ENCODE measurements at places on chromosomes 13 and 19.

GRCh38 chr13:32587811-32588170, 1.5 kb downstream of the PDS5B start:
- DNase-seq: no peak

DNA sequence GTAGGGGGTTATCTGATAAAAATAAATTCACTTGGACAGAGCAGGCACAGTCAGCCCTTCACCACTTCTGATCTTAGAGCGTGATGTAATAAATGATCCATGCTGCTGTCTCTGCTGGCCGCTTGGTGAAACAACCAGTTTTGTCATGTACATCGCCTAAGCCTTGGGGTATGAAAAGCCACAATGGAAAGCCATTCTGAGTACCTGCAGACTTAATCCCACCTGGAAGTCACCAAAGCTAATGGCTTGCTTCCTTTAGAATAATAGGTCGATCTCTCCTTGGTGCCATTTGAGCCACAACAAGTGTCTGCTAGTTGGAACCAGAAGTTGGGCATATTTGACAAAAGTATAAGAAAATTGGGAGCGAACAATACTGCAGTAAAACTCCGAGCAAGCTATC, 1649.7 kb upstream of the SPRY2 start:
- no peak for DNase-seq

DNA sequence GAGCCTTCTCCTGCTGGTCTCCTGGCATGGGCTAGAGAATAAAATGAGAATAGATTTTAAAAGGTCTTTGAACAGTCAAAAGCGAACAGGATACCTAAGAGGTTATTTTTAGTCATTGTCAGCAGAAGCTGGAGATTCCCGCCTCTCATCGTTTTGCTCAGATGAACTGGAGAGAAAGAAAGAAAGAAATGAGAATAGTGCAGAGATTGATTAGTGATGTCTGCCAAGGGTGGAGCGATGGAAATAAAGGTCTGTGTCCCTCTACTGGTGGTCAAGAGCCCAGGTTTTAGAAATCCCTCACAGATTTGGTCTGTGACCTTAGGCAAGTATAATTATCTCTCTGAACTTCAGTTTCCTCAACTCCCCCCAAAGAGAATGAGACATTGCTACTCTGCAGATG, 5.3 kb downstream of the NCAN start:
- DNase-seq: no peak

DNA sequence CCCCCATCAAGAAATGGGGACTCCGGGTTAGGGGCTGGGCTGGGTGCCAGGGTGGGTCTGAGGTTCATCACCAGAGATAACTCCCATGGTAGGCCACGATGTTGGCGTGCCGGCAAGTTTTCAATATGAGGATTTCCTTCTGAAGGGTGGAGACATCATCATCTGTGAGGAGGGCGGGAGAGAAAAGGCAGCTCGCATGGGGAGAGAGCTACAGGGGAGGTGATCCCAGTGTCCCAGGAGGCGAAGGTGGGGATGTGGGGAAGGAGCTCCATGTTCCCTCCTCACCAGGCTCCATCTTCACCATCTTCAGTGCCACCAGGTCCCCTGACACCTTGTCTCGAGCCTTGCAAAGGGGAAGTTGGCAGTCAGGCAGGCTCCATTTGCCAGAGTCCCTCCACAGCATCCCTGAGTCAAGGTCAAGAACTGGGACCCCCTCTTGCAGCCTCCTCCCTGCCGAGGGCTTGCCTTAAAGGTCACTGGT, 430 bp downstream of the MAP4K1 start:
- no peak for DNase-seq

DNA sequence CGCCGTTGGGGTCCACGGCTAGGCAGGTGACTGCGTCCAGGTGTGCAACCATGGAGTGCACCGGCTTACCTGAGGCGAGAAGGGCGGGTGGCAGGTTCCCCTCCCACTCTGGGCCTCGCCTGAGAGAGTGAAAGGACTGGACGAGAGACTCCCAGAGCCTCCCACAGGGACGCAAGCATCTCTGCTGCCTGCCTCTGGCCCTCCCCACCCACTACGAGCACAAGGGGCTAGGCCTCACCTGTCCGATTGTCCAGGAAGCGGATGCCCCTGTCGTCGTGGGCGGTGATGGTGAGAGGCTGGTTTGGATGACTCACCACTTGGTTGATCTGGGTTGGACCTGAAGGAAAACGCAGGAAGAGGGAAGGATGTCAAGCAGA, 5.1 kb upstream of the PRKD2 start:
- no peak for DNase-seq

GRCh38 chr13:27599845-27600553, 20.3 kb downstream of the LNX2 start:
- DNase-seq: no peak

DNA sequence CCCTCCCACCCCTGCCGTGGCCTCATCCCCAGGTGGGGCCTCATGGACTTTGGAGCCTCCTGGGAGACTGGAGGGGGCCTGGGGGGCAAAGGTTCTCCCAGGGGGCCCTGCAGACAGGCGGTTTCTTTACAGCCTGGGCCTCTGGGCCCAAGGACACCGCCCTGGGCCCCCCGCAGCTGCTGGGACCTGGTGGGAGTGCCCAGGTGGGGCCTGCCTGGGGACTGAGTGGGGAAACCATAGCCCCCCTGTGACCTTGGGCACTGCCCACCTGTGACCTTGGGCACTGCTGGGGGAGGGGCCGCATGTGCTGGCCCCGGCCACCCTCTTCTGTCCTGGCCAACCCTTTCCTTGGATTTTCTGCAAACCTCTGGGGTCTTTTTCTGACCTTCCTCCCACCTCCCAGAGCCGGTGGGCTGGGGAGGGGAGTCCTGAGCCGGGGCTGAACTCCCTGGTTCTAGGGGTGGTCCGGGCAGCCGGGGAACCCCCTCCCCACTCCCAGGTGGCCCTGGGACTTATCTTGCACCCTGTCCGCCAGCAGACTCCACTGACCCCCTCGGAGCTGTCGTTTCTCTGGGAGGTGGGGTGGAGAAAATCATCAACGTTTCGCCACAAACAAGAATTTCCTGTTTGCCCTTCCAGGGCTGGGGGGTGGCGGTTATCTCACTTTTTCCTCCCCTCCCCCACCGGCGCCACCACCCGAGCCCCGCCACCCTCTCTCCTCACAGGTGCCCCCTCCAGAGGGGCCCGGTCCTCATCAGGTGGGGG, 27.0 kb downstream of the ARID3A start:
- DNase-seq: no peak

DNA sequence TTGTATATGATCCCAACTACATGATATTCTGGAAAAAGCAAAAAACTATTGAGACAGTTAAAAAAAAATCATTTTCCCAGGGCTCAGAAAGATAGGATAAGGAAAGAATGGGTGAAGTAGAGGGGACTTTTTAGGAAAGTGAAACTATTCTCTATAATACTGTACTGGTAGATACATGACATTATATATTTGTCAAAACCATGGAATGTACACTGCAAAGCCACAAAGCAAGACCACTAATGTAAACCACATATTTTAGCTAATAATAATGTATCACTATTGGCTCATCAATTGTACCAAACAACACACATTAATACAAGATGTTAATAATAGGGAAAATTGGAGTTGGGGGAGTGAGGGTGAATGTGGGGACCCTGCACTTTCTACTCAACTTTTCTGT, 182.6 kb downstream of the EFNB2 start:
- no peak for DNase-seq

DNA sequence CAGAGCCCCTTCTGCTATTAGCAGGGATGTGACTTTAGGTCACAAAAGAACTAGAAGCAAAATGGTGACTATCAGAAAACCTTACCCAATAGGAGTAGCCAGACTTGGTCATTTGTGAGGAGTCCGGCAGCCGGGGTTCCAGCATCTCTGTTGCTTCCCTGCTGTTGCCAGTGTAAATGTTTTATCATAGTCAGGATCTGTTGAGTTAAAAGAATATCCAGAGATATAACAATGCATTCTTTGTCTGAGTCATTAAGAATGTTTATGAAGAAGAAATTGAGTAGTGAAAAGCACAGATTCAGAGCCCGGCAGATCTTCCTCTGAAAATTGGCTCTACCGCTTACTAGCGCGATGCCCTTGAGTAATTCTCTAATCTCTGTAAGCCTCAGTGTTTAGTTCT, 84.2 kb downstream of the COL4A2 start:
- DNase-seq: no peak

Data from omental fat pad (tissue), 4 donors.